ENCODE measurements at places on chromosomes 4 and X.

- no peak for DNase-seq
Observed at GRCh38 chr4:3252480-3252828, 3.5 kb downstream of the MSANTD1 start.

- no peak for DNase-seq
Observed at GRCh38 chr4:147825451-147826287, 93.8 kb downstream of the ARHGAP10 start.

DNA sequence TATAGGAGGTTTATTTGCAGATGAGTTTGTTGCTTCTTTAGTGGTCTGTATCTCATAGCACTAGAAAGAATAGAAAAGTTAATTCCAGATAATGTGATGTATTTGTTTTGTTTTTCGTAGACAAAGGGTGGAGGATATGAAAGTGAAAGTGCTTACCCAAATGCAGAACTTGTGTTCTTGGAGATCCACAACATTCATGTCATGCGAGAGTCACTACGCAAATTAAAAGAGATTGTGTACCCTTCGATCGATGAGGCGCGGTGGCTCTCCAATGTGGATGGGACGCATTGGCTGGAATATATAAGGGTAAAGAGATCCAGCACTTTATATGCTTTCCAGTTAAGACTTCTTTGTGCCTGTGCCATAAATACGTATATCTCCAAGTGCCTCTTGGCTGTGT is 43.3 kb downstream of the MTMR1 start:
- DNase-seq = no peak

GRCh38 chr4:96766359-96766758 is 926.5 kb downstream of the PDHA2 start:
- no peak for DNase-seq

GRCh38 chr4:138492176-138492575 is 250.0 kb upstream of the SLC7A11 start:
- DNase-seq = no peak

DNA sequence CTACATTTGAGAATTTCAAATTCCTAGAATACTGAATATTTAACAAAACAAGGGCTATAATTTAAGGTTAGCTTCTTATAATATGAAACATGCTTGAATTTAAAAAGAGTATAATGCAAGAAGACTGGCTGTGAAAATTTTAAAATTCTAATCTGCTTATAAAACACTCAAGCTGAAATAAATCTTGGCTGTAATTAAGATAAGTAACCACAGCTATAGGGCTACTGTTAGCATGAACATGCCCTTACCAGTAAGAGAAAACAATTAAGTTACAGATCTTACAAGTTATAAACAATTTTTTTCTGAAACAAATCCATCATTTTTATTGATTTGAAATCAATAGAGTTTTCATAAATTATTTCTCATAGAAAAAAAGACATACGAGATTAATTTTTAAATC is 148.2 kb downstream of the INPP4B start:
- DNase-seq = no peak

- peak; percentile 60 for DNase-seq
Observed at GRCh38 chrX:154436983-154437752, at the start of gene GDI1. GDI1 (plus strand) TSS chrX:154437154; CDS start chrX:154437255, 101 bp downstream.

All from stimulated activated CD4-positive, alpha-beta T cell treated with anti-CD3 and anti-CD28 coated beads, Interleukin-4, amount 100 ng/mL, for 4 hours (primary cell).